Activated CD4-positive, alpha-beta T cell treated with anti-CD3 and anti-CD28 coated beads, Interleukin-2, Interleukin-6, amounts not matched to agents 100 ng/mL and 50 ng/mL, durations not matched to agents 16 hours and 8 hours (primary cell): ENCODE measurements at places on chromosomes 3 and 15.

DNA sequence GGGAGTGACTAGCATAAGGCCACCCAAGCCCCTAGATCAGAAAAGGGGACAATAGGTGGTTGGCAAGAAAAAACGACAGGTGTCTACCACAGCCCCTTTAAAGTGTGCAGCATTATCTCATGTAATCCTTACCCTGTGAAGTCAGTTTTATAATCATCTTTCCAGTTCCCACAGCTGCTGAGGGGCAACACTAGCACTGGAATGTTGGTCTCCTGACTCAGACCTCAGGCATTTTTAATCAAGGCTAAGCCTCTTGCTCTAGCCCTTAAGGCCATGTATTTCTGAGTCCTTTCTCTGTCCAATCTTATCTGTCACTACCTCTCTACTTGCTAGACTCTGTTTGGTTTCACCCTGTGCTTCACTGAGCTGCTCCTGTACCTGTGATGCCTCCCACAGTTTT, 171.7 kb downstream of the TLE3 start:
- no peak for DNase-seq

DNA sequence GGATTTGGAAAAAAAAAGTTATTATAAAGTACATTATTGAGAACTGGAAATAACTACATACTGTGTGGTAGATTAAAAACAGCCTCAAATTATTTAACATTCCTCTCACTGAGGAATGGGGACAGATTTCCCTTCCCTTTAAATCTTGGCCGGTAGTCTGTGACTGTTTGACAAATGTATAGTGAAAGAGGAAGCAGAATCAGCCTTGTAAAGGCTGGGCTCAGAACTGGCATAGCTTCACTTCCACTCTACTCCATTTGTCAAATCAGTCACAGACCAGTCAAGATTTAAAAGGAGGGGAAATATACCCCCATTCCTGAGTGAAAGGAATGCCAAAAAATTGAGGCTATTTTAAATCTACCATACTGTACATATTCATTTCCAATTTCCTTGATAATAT, 18.2 kb upstream of the B4GALT4 start:
- DNase-seq = no peak

- DNase-seq = no peak
These were observed 78.7 kb downstream of the SLC9A9 start for GRCh38 chr3:143769616-143770015.

DNA sequence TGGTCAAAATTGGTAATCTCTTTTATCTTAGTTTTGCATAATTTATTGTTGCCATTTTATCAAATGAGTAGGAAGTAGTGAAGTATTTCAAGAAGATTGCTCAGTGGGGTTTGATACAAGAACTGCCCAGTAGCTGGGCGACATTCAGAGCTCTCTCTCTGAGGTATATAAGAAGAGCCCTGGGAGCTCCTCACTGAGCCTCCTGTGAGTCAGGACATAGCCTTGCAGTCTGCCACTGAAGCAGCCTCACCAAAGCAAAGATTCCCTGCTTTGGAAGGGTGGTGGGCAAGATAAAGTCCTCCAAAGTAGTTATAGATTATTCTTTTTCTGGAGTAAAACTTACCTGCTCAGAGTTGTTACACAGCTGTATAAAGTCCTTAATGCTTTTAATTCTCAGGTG, 26.1 kb downstream of the SKIL start:
- DNase-seq = no peak

GRCh38 chr3:135868801-135869200, 96.7 kb upstream of the PPP2R3A start:
- no peak for DNase-seq

GRCh38 chr3:60081381-60082095, 1031.7 kb upstream of the CFAP20DC start:
- DNase-seq = peak; percentile 14

DNA sequence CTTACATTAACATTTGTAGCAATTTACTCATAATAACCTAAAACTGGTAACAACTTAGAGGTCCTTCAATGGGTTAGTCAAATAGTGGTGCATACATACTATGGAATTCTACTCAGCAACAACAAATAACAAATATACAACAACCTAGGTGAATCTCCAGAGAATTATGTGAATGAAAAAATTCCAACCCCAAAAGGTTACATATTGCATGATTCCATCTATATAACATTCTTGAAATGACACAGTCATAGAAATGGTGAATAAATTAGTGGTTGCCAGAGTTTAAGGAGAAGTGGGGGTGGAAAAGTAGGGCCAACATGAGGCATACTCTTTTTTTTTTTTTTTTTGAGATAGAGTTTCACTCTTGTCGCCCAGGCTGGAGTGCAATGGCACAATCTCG, 12.7 kb upstream of the SNTN start:
- no peak for DNase-seq

- no peak for DNase-seq
These were observed 33.4 kb downstream of the SMAD3 start for GRCh38 chr15:67098768-67099282.

DNA sequence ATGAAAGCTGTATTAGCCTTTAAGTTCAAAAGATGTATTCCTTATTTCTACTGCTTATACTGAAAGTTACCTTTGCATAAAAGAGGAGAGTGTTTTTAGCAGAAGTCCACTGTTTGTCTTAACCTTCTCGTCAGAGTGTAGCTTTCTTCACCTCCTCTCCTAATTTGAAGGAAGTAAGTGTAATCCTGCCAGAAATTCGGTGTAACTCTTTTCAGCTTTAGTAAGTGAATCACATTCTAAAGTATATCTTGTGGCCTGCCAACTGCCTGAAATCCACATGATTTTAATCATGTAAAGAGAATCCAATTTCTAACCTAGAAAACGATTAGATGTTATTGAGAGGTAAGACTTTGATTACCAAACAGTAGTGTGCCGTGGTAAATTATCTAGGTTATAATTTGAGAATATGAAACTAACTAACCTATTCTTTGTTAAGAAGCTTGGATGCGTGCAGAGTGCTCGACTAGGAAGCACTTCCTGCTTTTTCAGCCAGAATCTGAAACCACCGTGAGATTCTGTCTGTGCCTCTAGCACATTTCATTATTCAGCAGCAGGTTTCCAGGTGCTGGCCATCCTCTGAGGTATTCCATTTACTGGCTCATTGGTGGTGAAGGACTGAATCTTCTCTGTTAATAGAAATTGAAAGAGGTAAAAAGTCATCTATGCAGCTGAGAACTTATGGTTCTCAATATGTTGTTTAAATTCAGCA, 7.5 kb downstream of the GYG1 start:
- peak; percentile 40 for DNase-seq

GRCh38 chr3:141782386-141782932, 19.3 kb downstream of the GRK7 start:
- DNase-seq = no peak

GRCh38 chr15:90232196-90232595, 1.5 kb downstream of the CIB1 start:
- peak; percentile 25 for DNase-seq

- DNase-seq = no peak
These were observed 868 bp downstream of the BTBD1 start for GRCh38 chr15:83066034-83066733.

- no peak for DNase-seq
These were observed 96.7 kb downstream of the ADCY5 start for GRCh38 chr3:123352134-123352554.

DNA sequence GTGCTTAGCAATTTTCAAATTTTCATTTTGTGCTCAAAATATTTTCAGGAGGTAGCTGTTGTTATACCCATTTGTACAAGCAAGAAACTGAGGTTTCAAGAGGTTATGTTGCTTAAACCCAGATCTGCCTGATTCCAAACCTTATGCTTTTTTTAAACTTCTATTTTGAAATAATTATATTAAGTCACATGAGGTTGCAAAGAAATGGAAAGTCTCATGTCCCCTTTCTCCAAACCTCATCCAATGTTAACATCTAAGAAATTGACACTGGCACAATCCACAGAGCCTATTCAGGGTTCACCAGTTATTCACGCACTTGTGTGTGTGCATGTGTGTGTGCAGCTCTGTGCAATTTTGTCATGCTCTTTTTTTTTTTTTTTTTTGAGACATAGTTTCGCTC, 35.1 kb downstream of the B3GNT5 start:
- DNase-seq = no peak

DNA sequence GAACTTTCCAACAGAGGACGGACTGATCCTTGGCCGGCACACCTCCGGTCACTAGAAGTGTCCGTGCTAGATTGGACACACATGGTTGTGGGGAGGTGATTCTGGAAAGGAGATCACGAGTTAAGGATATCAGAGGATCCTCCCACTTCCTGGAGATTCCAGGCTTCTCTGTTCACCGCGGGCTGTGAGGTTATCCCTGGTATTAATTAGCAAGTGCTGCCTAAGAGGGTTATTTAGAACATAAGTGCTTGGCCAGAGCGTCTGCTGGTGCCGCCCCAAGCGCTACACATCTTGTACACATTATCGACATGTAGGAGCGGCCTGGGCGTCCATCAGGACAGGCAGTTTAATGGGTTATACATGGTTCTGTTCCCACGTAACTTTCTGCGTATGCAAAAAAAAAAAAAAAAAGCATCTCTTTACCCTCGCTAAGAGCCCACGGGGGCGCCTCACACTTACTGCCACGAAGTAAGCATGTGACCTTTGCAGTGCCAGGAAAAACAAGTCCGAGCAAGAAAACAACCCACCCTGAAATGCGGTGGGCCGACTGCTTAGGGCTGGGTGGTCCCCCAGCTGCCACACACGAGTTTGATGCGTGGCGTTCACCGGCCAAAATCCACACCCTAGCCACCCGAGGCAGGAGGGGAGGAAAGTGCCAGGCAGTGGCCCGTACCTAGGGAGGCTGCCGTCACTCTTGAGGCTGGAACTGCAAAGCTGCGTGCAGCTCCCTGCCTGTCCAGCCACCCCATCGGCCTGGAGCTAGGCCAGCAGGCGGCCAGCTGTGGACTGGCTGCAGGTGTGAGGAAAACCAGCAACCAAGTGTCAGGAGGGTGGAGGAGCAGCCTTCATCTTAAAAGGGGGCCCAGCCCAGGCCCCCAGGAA, 78.0 kb downstream of the CPN2 start:
- DNase-seq = no peak

GRCh38 chr15:58889363-58889762, 44.1 kb downstream of the SLTM start:
- DNase-seq = no peak

- DNase-seq = no peak
These were observed 23.1 kb downstream of the SRPRB start for GRCh38 chr3:133828576-133829309.

DNA sequence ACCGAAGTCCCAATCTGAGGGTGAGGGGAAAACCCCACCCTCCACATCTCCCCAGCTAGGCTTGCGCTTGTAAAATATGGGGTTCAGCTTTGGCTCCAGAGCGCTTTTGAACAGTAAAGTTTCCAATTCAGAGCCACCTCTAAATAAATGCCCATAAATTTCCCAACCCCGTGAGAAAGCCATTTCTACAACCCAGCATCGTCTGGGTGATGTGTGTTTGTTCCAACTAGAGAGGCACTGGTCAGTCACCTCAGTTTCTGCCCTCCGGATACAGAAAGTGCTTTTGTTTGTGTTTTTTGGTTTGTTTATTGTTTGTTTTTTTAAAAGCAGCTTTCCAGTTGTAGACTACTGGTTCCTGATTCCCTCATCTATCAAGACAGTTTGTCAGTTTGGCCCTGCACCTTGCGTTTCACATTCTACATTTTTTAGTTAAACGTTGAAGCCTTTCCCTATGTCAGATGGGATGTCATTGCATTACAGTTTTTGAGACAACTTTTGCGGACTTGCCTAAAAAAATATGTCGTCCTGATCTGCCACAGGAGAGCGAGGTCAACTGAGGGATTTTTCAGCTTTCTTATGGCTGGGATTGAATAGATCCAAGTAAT, 15.0 kb upstream of the SOX2 start:
- no peak for DNase-seq

- DNase-seq = no peak
These were observed 89.4 kb upstream of the ICE2 start for GRCh38 chr15:60568301-60568742.

DNA sequence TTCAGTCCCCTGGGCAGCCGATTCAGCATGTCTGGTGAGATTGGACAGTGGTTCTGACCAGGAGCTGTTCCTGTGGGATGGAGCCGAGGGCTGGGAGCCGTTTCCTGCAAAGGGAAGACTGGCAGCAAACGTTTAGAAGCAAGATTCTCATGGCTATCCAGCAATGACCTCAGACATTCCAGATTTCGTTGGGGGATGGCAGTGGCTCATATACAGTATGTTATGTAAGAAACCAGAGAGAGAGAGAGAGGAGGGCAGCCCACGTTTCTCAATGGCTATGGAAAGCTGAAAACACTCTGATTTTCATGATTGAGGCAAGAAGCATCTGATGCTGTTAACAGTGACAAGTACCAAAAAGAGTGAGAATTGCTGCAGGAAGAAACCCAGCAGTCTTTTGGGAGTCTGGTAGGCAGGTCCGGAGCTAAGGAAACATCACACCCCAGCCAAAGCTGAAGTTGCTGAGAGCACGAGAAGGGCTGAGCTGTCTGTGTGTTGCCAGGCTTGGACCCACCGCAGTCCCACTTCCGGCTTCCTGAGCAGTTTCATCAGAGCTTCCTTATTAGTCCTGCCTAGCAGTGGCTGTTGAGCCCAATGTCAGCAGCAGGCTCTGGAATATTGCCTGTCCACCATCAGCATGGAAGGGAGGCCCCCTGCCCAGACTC, 25.6 kb upstream of the VPS8 start:
- DNase-seq = peak; percentile 36

- no peak for DNase-seq
These were observed 85.3 kb downstream of the MEIS2 start for GRCh38 chr15:37015035-37015434.

DNA sequence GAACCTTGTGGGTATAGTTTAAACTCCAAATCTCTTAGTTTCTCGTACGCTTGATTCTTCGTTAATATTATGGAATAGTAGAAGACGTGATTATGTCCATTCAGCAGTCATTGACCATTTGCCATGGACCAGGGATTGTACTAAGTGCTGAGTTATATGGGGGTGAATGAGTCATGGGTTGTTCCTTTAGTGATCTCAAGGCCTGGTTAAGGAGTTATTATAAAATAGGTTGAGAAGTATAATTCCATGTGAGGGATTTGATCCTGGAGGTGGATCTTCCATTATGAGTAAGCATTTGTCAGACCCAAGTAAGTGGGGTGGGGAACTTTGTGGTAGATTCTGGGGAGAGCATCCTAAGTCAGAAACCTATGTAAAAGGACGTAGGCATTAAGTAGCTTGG, 15.4 kb downstream of the NR2C2 start:
- DNase-seq = no peak

GRCh38 chr15:85671156-85671555, 123.6 kb downstream of the KLHL25 start:
- DNase-seq = no peak

- DNase-seq = no peak
These were observed 102.6 kb downstream of the ALDH1A2 start for GRCh38 chr15:57962887-57963286.
